ENCODE measurements at places on chromosomes 13 and 19. TPM values are rescaled to one million over a fixed set of nuclear protein-coding genes. Genes with fewer than 3 reads are reported as not detected.

Gene CLDND2
- not detected for polyA plus RNA-seq

- no peak overlapping the region for H3K27ac ChIP-seq
- H3K36me3 ChIP-seq, result no peaks in the 10 kb centered on the region
- H3K4me3 ChIP-seq, result no peak overlapping the region
These were observed 109.6 kb downstream of the KLF5 start for GRCh38 chr13:73168226-73168952.

GRCh38 chr13:94217370-94217769, 262.1 kb downstream of the DCT start:
- H3K27me3 ChIP-seq, result no peaks in the 10 kb centered on the region
- DNase-seq, result no peak
- no peaks in the 10 kb centered on the region for H3K36me3 ChIP-seq
- no peaks in the 10 kb centered on the region for H3K4me1 ChIP-seq
- no peak overlapping the region for H3K4me3 ChIP-seq

DNA sequence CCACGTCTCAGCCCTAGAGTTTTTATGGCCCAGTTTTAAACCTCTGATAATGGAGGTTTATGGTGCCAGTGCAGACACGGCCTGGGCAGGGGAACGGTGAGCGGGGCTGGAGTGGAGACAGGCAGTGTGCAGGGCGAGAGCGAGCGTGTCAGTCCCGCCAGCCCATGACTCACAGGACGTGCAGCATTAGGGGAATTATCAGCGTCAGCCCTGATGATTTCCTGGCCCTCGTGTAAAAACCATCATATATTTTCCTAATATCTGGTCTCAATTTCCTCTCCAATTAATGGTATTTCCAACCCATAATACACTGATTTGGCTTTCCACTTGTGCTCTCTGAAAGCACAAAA, 104.6 kb upstream of the VSTM2B start:
- no peak overlapping the region for H3K27ac ChIP-seq
- H3K27me3 ChIP-seq, result no peaks in the 10 kb centered on the region
- DNase-seq, result no peak
- no peaks in the 10 kb centered on the region for H3K4me1 ChIP-seq
- H3K4me3 ChIP-seq, result no peak overlapping the region
